ENCODE measurements at places on chromosomes 5 and 9. TPM values are rescaled to one million over a fixed set of nuclear protein-coding genes. Genes with fewer than 3 reads are reported as not detected.

The GPX3 gene
- total RNA-seq: 3,069 TPM

GRCh38 chr9:20670395-20670794, 13.7 kb upstream of the FOCAD start:
- DNase-seq: no peak

DNA sequence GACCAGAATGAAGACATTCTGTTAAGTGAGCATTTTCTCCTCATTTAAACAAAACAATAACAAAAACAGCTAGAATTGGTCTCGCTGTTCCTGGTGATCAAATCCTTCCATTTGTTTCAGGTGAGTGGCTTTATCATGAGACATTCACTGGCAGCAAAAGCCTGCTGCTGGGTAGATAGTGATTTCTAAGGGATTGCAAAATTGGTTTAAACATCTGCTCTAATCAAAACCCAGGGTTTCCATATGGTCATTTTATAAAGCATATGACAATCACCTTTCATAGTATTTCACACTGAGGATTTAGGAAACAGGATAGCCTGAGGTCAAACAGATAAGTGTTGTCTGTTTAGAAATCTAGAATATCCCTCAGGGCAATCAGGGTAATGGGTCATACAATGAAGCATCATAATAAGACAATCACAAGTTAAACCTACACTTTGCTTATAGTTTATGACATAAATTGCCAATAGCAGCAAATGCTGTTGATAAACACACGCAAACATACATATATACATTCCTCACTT, 769.6 kb upstream of the C9orf72 start:
- no peak for DNase-seq

DNA sequence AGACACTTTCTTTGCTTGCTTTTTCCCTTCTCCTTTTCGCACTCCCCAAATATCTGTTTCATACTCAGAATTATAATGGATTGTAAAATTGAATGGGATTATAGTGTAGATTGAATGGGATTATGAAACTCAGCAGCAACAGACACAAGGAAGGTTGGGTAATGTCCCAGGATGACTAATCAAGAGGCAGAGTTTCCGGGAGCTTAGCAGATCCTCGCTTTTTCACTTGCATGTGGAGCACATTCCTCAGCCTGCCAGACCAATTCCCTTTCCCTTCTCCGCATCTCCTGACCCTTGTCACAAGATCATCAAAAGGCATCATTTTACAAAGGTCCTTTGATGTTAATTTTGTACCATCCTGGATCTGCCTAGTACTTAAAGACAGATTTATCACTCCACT, 55.1 kb upstream of the SLC1A1 start:
- DNase-seq: no peak

GRCh38 chr5:29262339-29263123, 1931.0 kb upstream of the CDH6 start:
- DNase-seq: no peak

GRCh38 chr9:136193891-136194279, 11.0 kb downstream of the LHX3 start:
- DNase-seq: no peak

- no peak for DNase-seq
Measured at GRCh38 chr9:124724415-124725067, 46.6 kb downstream of the NR6A1 start.

- DNase-seq: no peak
Measured at GRCh38 chr9:108196332-108197007, 659.3 kb downstream of the ACTL7B start.

Data from vagina (tissue), 2 donors.